Osteocyte (in vitro differentiated cells): ENCODE measurements at places on chromosomes 7 and 10. TPM values are rescaled to one million over a fixed set of nuclear protein-coding genes. Genes with fewer than 3 reads are reported as not detected.

GRCh38 chr7:33692956-33693355 lies 212.4 kb upstream of the BMPER start:
- H3K4me3 ChIP-seq, result no peak overlapping the region
- H3K27me3 ChIP-seq, result no peaks in the 10 kb centered on the region
- no peaks in the 10 kb centered on the region for H3K36me3 ChIP-seq
- DNase-seq, result no peak

The SPDYE2B gene
- not detected in 2 replicates for total RNA-seq

The ARHGEF35 gene
- 1.1 and 1.8 TPM in 2 replicates for total RNA-seq

DNA sequence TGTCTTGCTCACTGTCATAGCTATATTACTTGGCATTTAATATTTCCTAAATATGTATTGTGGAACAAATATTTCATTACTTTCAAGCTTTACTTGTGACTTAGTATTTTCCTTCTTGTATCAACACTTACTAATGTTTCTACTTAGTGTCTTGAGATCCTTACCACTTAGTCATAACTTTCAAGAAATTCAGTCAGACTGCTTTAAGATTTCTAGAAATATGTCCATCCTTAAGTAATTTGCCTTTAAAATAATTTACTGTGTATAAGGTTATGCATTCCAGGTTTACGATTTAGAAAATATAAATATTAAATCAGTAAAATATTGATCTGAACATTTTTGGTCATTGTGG lies 87.3 kb upstream of the CSTF2T start:
- no peak overlapping the region for H3K4me3 ChIP-seq
- no peaks in the 10 kb centered on the region for H3K36me3 ChIP-seq
- no peak overlapping the region for H3K27ac ChIP-seq
- peaks cover 4% of the 10 kb centered on the region for H3K4me1 ChIP-seq
